ENCODE measurements at places on chromosomes 6 and 20.

DNA sequence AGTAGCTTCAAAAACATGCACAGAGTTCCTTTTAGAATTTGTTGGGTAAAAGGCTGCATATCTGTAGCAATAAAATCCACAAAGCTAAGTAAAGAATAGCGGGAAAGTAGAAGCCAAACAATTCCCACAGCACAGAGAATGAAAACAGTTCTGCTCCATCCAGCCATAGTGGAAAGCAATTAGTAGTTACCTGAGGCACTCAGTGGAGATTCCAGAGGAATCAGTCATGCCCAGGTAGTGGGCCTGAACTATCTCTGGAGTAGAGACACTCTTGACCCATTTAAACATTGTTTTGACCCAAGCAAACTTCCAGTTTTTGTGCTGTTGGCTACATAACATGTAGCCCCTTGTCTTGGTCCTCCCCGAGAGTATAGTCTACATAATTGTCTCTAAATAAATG, 559.5 kb upstream of the PTCHD4 start:
- no peak for DNase-seq

- no peak for DNase-seq
Observed at GRCh38 chr6:961407-961960, 268.5 kb upstream of the EXOC2 start.

DNA sequence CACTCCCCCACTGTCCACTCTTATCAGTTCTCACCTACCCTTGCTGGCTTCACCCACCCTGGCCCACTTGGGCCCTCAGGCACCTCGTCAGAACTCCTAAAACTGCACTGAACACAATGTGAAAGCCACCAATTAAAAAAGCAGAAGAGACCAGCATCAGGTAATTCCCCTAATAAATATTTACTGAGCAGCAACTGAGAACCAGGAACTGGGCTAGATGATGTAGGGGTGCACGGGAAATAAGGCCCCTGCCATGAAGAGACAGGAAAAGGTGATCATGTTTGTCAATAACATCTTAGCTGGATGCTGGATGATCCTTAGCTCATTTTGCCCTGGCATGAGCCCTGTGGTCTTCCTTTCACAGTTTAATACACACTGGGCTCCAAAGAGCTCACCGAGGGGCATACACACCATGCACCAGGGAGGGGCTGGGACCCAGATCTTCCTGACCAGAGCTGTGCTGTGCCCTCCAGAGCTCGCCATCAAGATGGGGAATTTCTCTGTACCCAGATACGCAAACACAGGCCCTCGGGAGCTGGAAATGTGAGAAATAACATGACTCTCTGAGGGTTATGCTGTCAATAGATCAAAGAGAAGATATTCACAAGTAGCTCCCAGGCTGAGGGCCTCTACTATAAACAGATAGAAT, 113.6 kb upstream of the SLC22A16 start:
- DNase-seq = no peak

DNA sequence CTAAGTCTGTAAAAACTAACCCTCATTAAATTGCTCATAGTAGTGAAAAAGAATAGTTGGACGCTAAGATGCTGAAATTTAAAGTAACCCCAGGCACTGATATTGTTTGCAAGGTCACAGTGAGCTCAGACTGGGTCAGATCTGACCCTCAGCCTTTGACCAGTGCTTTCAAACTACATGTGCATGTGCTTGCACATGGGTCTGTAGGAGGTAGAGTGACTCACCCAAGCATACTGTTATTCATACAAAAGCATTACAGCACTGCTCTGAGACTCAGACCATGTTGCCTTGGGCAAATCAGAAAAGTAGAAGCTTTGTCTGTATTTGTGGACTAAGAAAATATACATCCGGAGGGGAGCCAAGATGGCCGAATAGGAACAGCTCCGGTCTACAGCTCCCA, 326.4 kb upstream of the MARCKS start:
- DNase-seq = no peak

- peak; percentile 25 for DNase-seq
Observed at GRCh38 chr6:12608016-12608860, 108.3 kb upstream of the PHACTR1 start.

- no peak for DNase-seq
Observed at GRCh38 chr6:116530436-116530835, 15.0 kb downstream of the TRAPPC3L start.

DNA sequence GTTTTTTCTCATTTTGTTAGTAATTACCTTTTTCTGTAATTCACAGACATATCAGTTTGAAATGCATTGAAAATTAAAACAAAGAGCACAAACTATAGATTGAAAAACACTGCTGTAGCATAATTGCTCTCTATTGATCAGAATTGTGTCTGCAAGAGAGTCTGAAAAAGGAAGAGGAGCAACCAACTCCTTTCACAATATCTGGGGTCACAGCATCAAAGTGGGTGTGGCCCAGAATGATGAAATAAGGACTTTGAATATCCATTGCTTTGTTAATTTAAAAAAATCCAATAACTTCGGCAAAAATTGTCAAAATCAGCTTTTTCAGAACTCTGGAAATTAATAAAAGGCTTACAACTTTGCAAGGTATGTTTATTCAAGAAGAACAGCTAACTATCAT, 99.2 kb downstream of the MYLK4 start:
- DNase-seq = no peak

DNA sequence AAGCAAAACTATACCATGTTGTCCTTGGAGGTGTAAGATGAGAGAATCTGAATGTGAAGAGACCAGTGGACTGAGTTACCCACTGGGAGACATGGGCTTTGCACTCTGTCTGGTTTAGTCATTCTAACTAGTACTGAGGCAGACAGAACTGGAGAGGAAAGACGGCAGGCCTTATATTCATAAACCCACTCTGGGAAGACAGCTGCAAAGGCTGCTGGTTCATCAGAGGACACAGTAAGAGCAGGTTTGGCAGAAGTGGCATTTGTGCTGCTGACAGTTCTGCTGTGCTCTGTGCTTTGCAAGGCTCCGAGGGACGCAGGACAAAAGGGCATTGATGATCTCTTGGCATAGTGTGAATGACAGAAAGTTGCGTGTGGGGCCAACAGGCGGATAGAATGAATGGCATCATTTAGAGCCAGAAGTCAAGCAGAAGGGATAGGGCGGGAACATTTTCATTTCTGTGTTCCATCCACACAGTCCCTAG, 142.3 kb upstream of the TENT5A start:
- DNase-seq = no peak

GRCh38 chr6:40251637-40252300, 317.5 kb upstream of the MOCS1 start:
- DNase-seq = no peak

- peak; percentile 51 for DNase-seq
Observed at GRCh38 chr6:8392569-8392968, 42.8 kb downstream of the SLC35B3 start.

- DNase-seq = no peak
Observed at GRCh38 chr6:89008001-89008814, 44.8 kb upstream of the RNGTT start.

GRCh38 chr20:41531518-41532275, 86.5 kb downstream of the CHD6 start:
- DNase-seq = no peak

- DNase-seq = no peak
Observed at GRCh38 chr6:162173466-162173865, 554.1 kb downstream of the PRKN start.

GRCh38 chr6:31092769-31093505, 19.4 kb downstream of the C6orf15 start:
- DNase-seq = no peak

- DNase-seq = no peak
Observed at GRCh38 chr6:81966968-81967367, 214.5 kb upstream of the TENT5A start.

GRCh38 chr6:161462148-161462547, 188.3 kb upstream of the AGPAT4 start:
- no peak for DNase-seq

DNA sequence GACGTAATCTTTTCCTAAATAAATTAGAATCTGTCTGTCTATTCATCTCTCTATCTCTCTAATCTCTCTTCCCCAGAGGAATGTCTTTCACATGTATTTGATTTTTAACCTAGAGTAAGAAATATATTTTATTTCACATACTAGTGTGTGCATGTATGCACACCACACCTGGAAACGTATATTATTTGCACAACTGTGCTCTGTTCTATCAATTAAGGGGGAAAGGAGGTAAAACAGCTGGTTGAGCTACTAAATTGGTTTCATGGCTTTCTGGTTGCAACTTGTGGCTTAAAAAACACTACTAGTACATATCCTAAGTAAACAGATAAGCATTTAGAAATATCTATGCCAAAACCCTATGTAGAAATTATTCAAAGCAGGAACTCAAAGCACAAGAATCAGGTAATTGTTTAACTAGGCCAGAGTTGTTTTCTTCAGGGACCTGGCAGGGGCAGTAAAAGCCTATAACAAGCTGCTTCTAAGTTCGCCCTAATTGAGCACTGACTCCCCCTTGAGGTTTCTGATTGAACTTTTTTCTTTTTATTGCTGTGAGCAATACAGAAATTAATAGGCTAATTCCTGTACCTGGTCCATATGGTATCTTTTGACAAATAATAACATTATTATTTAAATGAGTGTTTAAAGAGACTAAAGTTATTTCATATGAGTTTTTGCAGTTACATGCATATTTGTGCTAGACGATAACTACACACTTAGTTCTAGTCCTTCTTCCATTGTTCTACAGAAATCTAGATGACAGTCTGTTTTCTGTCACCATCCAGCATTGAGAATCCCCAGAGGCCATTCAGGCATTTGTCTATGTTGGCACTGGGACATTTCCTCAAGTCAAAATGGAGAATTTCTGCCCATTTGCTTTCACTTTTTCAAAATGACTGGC, 88.6 kb downstream of the MCHR2 start:
- peak; percentile 40 for DNase-seq

GRCh38 chr20:13930281-13930680, 60.1 kb downstream of the SEL1L2 start:
- DNase-seq = no peak

- peak; percentile 8 for DNase-seq
Observed at GRCh38 chr6:1315560-1316386, 3.9 kb downstream of the FOXQ1 start.

DNA sequence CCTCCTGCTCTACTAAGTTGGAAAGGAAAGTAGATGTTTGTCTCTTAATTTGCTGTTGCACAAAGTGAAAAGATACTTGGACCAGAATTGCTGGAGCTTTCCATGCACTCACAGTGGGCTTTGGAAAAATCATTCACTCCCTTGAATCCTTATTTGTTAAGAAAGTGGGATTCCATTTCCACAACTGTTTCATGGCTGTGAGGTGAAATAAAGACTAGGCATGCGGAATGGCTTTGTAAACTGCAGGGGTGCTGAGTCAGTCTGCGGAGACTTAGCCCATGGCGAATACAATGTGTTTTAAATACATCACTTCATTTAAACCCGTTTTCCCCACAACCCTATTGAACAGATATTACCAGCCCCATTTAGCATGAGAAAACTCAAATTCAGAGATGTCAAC, 36.8 kb upstream of the CLDN20 start:
- DNase-seq = no peak

- no peak for DNase-seq
Observed at GRCh38 chr6:13417431-13417830, 70.0 kb downstream of the GFOD1 start.

- no peak for DNase-seq
Observed at GRCh38 chr20:64047968-64048401, 1.5 kb downstream of the SOX18 start.

DNA sequence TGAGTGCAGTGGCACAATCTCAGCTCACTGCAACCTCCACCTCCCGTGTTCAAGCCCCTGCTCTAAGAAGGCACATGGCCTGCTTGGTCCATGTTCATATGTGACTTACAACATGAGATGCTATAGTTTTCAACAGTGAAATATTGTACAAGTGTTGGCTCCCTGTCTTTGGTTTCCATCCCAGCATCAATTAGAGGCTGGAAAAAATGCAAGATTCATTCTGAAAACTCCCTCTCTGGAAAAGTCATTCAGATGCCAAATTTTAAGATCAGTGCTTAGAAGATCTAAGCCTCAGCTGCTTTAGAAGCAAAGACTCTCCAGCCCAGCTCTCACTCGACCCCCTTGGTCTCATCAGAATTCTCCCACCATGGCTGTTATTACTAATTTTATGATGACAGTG, 398.9 kb downstream of the KIF16B start:
- no peak for DNase-seq

GRCh38 chr6:157513004-157513603, 132.1 kb downstream of the ZDHHC14 start:
- DNase-seq = no peak

- peak; percentile 9 for DNase-seq
Observed at GRCh38 chr6:123393331-123393730, 243.4 kb downstream of the TRDN start.

DNA sequence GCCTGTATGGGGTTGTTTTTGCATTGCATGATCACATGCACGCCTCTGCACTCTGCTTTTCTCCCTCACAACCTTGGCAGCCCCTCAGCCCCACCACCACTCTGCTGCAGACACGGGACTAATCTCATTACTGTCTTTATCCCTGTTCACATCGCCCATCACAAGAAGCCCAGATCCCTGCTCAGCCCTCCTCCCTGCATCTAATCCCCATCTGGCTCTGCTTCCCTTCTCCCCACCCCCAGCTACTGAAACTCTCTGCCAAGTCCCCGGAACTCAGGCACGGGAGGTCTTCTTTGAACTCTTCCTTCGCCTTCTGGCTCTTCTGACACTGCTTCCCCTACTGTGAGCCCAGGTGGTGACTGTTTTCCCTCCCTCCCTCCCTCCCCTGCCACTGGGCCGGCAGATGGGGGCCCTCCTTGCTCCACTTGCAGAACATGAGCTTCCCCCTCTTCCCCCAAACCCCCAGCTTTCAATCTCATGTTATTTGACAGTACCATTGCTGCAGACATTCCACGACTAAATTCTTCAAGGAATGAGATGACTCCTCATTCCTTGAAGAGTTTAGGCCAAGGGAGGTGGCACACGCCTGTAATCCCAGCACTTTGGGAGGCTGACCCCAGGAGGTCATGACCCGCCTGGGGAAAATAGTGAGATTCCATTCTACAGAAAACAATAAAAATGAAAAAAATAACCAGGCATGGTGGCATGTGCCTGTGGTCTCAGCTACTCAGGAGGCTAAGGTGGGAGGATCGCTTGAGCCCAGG, 21.9 kb upstream of the TULP1 start:
- no peak for DNase-seq

GRCh38 chr20:31923388-31924331, 28.2 kb downstream of the PDRG1 start:
- peak; percentile 64 for DNase-seq

- DNase-seq = no peak
Observed at GRCh38 chr20:43584448-43585136, 6.1 kb upstream of the IFT52 start.

GRCh38 chr6:160076009-160076408, 45.6 kb upstream of the SLC22A1 start:
- no peak for DNase-seq

GRCh38 chr6:82908661-82909060, 157.0 kb downstream of the UBE3D start:
- DNase-seq = no peak

DNA sequence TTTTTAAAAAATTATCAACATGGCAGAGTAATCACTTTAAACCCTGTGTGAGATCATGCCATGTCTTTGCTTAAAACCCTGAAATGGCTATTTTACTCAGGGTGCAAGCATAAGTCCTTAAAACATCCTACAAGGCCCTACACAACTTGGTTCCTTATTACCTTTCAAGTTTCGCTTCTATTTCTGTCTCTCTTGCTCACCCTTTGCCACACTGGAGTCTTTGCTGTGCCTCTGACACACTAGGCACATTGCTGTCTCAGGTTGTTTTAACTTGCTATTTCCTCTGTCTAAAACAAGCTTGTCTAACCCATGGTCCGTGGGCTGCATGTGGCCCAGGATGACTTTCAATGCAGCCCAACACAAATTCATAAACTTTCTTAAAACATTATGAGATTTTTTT, 55.6 kb downstream of the KIAA0408 start:
- DNase-seq = no peak
